Stomach (tissue), 19 donors: ENCODE measurements at places on chromosomes 11 and 22. TPM values are rescaled to one million over a fixed set of nuclear protein-coding genes. Genes with fewer than 3 reads are reported as not detected.
A peak's percentile ranks its signal among the peaks of the same experiment; 100 is the strongest.

- H3K4me1 ChIP-seq: peaks cover 82% of the 10 kb centered on the region
- peak; percentile 58 for DNase-seq
- H3K4me3 ChIP-seq: peak overlapping the region; percentile 95
These were observed 49.7 kb downstream of the TRIOBP start for GRCh38 chr22:37746366-37747079.

- no peak for DNase-seq
- H3K27me3 ChIP-seq: no peaks in the 10 kb centered on the region
- no peak overlapping the region for H3K27ac ChIP-seq
- no peak overlapping the region for H3K4me3 ChIP-seq
- peaks cover 16% of the 10 kb centered on the region for H3K4me1 ChIP-seq
- H3K36me3 ChIP-seq: peaks cover 21% of the 10 kb centered on the region
These were observed 39.8 kb downstream of the AMPD3 start for GRCh38 chr11:10494636-10495463.

GRCh38 chr11:93917673-93918072 lies 67.3 kb upstream of the VSTM5 start:
- DNase-seq: no peak
- H3K4me1 ChIP-seq: no peaks in the 10 kb centered on the region
- no peaks in the 10 kb centered on the region for H3K27me3 ChIP-seq
- no peak overlapping the region for H3K4me3 ChIP-seq
- H3K27ac ChIP-seq: no peak overlapping the region

FAM180B gene
- 0.37 TPM for total RNA-seq

DNA sequence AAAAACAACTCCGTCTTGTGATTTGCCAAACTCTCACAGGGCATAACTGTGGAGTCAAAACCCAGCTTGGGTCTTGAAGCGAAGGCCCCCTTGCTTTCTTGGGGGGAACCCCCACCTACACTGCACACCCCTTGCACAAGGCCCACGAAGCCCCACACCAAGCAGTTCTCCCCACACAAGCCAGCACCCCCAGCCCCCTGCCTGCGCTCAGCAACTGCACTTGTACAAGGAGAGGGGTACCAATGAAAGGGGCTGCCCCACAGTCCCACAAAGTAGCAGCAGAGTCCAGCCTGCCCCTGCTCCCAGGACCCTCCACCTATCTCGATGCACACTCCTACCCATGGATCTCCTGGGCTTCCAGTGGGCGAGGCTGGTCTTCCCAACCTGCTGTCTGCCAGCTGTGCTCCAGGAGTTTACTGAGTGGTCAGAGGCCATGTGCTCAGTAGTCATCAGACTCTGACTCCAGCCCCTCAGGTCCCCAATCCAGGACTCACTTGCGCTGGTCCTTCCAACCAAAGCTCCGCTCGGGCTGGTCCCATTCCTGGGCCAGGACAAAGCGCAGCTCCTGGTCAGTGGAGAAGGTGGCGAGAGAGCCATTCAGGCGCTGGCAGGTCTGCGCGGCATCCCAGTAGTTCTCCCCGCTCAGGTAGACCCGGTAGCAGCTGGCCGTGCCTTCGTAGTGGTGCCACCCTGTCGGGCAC lies 57.7 kb downstream of the DGCR2 start:
- H3K36me3 ChIP-seq: peaks cover 62% of the 10 kb centered on the region
- H3K27ac ChIP-seq: no peak overlapping the region
- H3K27me3 ChIP-seq: no peaks in the 10 kb centered on the region
- no peak overlapping the region for H3K4me3 ChIP-seq
- DNase-seq: no peak

OR10G7 gene
- not detected for total RNA-seq

GRCh38 chr11:84626256-84626655 lies 1000.9 kb downstream of the DLG2 start:
- H3K27ac ChIP-seq: no peak overlapping the region
- no peaks in the 10 kb centered on the region for H3K4me1 ChIP-seq
- DNase-seq: no peak
- H3K27me3 ChIP-seq: no peaks in the 10 kb centered on the region
- H3K4me3 ChIP-seq: no peak overlapping the region
- no peaks in the 10 kb centered on the region for H3K36me3 ChIP-seq

DNA sequence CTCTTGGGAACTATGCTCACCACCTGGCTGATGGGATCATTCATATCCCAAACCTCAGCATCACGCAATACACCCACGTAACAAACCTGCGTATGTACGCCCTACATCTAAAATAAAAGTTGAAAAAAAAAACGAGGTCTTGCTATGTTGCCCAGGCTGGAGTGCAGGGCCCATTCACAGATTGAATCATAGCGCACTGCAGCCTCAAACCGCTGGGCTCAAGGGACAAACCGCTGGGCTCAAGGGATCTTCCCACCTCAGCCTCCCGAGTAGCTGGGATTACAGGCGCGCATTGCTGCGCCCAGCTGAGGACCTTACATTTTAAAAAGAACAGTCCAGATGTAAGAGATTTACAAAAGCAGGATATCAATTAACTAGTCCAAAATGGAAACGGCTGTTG lies 41.9 kb upstream of the EMID1 start:
- no peak overlapping the region for H3K27ac ChIP-seq
- H3K36me3 ChIP-seq: no peaks in the 10 kb centered on the region
- H3K4me3 ChIP-seq: no peak overlapping the region

DNA sequence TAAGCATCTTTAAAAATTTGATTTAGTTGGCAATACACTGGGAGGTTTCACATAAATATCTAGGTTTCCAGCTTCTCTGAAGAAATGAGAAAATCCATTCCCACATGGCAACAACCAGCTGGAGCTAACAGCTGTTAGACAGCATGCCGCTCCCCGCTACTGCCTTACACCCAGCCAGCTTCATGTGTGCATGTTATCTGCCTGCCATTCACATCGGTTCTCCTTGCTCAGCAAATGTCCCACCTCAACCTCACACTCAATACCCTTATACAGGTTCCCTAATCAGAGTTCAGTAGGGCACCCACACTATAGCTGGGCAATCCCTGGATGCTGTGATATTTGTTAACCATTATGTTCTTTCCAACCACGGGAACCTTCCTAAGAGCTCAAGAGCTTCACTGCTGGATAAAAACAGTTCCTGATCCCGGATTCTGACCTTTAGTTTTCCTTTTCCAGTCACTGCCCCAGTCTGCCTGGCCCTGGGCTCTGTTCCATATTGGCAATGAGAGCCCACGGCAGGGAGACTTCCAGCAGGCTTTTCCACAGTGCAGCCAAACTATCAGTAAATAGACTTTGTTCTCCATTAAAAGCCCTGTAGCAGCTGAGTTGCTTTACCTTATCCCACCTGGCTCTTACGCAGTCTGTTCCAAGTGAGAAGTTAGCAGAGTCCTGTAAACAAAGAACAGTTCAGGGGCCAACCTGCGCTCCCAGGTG lies 8.6 kb downstream of the RPUSD4 start:
- H3K27ac ChIP-seq: peak overlapping the region; percentile 59
- H3K36me3 ChIP-seq: peaks cover 62% of the 10 kb centered on the region
- no peaks in the 10 kb centered on the region for H3K27me3 ChIP-seq
- H3K4me1 ChIP-seq: peaks cover 28% of the 10 kb centered on the region

SCGB1A1 gene
- not detected for total RNA-seq
